ENCODE measurements at places on chromosomes 5 and 9.
A peak's percentile ranks its signal among the peaks of the same experiment; 100 is the strongest.

DNA sequence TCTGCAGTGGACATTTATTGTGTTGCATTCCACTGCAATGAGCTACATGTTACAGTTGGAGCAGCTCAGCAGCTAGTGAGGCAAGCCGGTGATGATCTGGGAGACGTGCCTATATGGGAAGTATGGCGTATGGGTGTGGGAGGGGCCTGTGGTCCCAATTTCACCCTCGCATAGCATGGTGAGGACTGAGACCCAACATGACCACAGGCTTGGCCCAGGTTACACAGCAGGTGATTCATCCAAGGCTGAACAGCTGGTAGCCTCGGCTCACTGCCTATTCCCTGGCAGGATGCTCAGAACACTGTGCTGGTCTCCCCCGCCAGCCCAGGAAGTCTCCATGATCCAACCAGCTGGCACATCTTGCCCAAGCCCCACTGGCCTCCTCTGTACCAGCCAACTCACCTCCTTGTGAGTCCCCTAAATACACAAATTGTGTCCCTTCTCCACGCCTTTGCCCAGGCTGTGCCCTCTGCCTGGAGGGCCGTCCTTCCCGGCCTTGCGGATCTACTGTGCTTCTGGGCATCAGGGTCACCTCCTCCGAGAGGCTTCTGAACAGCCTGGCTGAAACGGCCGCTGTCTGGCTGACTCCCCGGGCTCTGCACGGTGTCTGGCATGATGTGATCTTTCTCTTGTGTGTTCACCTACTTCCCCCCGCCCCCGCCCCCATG lies 81.4 kb downstream of the NSUN2 start:
- DNase-seq = no peak

- no peak for DNase-seq
Measured at GRCh38 chr5:90983148-90983547, 400.0 kb downstream of the ARRDC3 start.

DNA sequence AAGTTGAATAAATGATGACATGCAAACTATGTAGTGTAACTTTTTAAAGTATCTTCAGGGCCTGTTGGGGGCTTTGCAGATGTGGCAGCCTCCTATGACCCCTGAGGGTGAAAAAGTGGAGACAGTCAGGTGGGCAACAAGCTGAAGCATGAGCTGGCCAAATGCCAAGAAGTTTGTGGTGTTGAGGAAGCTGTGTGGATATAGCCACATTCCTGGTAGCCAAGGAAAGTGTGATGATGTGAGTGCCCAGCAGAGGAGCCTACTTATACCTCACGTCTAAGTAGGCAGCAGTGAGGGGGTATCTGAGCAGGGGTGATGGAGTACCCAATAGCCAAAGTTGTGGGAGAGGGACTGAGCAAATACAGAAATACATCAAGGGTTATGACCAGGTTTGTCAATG lies 621.2 kb upstream of the CDH6 start:
- no peak for DNase-seq

- DNase-seq = no peak
Measured at GRCh38 chr9:131024978-131025868, 16.2 kb downstream of the LAMC3 start.

- peak; percentile 87 for DNase-seq
Measured at GRCh38 chr9:95494022-95494415, 22.8 kb downstream of the PTCH1 start.

DNA sequence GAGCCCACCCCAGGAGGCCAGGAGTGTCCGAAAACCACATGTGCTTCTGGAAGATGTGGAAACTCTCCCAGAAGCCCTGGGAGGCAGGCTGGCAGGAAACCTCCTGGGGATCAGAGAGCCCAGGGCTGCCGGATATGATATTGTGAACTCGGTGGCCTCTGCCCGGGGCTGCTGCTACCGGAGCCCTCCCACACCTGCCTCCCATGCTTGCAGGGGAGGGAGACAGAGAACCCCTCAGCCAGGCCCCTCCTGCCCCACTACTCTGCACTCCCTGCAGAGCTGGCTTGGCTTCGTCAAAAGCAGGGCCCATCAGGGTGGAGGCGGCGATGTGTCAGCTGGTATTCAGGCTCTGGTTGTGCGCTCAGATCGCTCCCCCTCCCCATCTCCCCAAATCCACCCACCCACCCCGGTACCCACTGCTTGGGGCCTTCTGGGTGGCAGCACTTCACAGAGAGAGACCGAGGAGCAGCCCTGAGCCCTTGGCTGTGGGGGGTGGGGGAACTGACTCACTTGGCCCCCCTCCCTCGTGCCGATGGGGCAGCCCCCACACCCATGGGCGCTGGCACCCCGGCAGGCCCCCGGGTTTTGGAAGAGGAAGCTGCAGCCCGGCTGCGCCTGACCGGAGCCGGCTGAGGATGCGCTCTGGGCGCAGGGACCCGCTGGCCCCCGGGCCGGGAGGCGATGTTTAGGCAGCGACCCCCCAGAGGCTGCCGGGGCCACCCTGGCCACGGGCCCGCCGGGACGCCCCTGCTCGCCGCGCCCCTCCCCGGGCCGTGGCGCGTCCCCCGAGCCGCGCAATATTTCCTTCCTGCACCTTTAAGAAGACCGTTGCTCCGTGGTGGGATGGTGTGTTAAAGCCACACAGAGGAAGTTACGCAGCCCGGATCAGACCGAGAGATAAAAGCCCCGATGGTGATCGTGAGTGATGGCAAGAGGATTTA lies 786 bp upstream of the NTNG2 start:
- peak; percentile 47 for DNase-seq

GRCh38 chr5:125865166-125865815 lies 557.9 kb upstream of the GRAMD2B start:
- DNase-seq = no peak

DNA sequence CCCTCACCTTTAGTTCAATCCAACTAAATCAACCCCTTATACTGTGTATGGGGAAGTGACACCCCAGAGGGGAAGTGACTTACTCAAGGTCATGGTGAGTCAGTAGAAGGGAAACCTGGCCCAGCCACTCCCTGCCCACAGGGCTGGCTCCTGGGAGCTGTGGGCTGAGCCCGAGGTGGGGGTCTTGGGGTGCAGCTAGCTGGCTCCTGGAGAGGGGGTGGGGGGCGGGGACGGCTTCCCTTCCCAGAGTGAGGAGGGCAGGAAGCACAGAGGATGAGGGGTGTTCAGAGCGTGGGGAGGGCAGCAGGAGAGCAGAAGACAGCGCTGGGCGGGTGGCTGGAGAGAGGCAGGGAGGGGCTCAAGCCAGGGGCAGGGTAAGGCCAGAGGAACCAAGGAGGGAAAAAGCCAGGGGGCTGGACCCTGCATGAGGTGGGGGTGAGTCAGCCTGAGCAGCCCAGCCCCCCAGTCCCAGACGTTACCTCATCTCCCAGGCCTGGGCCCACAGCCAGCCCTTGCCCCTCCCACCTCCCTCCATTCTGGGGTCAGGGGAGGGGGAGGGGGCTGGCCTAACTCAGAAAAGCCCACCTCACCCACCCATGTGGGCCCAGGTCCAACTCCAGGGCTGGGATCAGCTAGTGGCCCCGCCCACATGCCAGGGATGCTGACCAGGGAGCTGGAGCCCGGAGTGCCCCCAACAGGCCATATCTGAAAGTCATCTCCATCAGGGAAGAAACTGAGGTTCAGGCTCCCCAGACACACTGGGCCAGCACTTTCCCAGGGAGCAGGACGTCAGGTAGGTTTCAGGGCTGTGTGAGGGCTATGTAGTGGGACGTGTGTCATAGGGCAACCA lies 2.8 kb downstream of the PDLIM7 start:
- DNase-seq = no peak

GRCh38 chr9:77957652-77958051 lies 74.0 kb downstream of the GNAQ start:
- no peak for DNase-seq

- peak; percentile 52 for DNase-seq
Measured at GRCh38 chr5:27450607-27451006, 412.2 kb upstream of the CDH9 start.

DNA sequence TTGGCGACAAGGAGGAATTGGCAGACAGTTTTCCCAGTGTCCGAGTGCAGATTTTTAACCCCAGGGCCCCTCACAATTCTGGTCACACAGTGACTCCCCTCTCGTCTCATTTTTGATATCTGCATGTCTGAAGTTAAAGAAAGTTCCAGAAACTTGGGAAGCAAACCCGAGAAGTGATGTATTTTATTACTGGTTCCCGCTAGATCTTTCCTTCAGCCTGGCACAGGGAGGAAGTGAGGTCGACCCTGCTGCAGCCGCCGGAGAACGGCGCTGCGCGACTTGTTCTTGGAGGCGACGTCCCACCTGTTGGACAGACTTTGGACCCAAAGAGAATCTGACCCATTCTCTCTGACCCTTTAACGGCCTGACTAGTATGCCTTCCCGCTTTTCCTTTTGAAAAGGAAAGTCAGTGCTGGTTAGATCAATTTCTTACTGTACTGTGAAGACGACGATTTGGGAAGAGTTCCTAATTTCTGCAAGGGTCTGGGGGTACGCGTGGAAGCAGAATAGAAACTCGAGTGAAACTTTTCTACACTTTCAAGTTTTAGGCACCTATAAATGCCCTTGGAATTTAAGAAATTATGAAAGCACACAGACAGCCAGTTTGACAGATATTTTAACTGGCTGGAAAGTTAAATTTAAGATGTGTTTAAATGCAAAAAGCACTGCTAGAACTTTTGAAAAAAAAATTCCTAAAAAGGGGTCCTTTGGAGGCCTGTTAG lies 744 bp downstream of the OTULIN start:
- DNase-seq = peak; percentile 53

DNA sequence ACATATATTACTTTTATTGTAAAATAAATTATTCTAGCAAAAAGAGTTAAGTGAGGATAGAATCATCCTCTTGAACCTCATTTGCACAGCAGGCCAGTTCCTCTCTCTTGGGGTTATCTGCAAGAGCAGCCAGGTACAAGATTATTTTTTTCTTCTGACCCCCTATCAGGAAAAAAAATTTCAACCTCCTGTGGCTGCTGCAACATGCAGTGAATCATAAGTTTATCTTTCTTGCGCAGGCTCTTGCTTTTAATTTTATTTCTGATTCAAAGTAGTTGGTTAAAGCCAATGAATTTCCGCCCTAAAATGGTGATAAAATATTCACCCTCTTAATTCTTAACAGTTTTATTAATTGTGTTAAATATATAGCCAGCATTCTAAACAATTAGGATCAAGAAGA lies 69.7 kb upstream of the PPP3R2 start:
- no peak for DNase-seq

GRCh38 chr9:113648586-113648985 lies 185.1 kb downstream of the RGS3 start:
- no peak for DNase-seq

GRCh38 chr9:76866689-76867088 lies 39.2 kb downstream of the PRUNE2 start:
- DNase-seq = no peak

DNA sequence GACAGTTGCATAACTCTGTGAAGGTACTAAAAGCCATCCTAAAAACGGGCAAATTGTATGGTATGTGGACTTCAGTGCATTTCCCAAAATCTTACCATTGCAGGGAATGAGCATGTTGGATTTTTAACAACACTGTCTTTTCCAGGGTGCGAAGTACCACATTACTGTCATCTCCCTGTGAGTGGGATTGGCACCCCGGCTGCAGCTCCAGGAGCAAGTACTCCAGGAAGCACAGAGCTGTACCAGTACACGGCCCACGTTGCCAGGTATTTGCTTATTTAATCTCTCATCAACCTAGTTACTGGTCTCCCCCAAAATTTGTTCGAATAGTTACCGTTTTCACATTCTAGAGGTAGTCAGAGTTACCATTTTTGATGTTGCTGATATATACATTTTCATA lies 22.6 kb upstream of the TJP2 start:
- no peak for DNase-seq

DNA sequence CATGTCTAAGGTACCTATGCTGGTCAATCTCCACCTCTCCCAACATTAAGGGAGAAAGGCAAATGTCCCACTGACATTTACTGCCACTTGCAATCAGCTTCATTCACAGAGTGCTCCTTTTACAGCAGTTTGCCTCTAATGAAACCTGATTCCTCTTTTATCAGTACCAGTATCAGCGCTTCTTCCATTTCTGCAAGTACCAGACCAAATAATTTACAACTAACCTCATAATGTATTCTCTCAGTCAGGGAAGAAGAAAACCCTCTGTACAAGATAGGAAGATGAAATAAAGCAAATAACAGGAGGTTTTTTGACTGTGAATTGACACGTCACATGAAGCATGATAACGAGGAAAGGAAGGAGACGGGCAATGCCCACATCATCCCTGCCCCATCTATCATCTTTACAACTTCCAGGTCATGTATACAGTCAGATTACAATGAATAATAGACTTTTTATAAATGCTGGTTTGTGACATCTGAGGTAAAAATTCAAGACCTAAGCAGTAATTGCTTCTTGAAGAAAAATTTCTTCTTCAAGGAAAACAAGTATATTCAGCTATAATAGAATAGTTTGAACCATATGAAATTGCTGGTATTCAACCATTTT lies 21.9 kb downstream of the ABITRAM start:
- DNase-seq = no peak

DNA sequence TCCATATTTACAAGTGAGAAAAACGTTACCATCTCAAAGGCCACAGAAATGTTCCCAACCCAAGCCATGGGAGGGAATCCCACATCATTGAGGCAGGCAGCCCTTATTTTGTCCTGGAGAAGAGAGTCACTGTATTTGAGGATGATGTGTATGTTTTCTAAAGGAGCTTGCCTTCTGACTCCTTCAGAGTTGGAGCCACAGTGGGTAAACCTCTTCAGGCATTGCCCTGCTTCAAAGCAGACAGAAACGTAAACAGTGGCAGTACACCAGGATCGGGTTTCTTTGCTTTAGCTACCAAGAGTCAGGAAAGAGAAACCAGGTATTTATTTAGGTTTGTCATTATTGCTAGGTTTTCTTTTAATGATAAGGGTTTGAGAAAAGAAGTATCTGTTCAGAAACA lies 45.7 kb downstream of the MUSK start:
- DNase-seq = no peak

GRCh38 chr5:141490271-141490670 lies 1.4 kb downstream of the PCDHGC5 start:
- DNase-seq = no peak

- DNase-seq = peak; percentile 10
Measured at GRCh38 chr5:52725065-52725746, 62.5 kb upstream of the ITGA1 start.
